ENCODE measurements at places on chromosomes 6 and 20.
A peak's percentile ranks its signal among the peaks of the same experiment; 100 is the strongest.

DNA sequence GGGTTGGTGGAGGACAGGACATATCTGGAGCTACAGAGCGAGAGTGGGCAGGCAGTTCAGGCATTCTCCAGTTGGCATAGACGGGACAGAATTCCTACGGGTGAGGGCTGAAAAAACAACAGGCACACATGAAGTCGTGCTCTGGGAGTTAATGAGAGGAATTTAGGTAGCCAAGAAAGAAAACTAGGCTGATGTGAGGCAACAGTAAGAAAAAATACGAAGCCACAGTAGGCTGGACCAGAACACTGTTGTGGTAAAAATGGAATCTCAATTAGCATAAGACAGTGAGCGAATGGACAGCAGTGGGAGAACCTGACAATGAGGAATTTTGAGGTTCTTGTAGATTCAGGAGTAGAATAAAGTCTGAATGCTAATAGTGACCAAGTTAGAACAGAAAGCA is 488.1 kb upstream of the AGPAT4 start:
- DNase-seq = no peak

DNA sequence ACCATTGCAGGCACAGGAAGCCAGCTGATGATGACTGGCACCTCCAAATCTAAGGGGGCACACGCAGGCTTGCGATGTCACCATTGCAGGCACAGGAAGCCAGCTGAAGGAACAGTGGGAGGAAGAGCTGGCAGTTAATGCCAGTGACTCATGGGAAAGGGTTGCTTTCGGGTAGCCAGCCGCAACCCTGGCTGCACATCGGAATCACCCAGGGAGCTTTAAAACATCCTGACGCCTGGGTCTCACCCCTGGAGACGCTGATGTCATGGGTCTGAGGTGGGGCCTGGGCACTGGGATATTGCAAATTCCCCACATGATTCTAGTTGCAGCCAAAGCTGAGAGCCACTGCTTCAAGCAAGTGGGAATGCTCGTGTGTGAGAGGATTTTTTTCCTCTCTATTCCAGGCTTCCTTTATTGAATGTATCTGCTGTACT is 16.1 kb upstream of the CCN6 start:
- no peak for DNase-seq

- no peak for DNase-seq
These were observed 9.8 kb downstream of the FAM210B start for GRCh38 chr20:56368351-56369134.

- DNase-seq = no peak
These were observed 59.0 kb upstream of the TPD52L1 start for GRCh38 chr6:125094563-125094962.

GRCh38 chr6:50819904-50820868 is 1.5 kb downstream of the TFAP2B start:
- no peak for DNase-seq

GRCh38 chr6:41670703-41671360 is 32.6 kb downstream of the MDFI start:
- DNase-seq = no peak

- no peak for DNase-seq
These were observed 744.4 kb downstream of the GRIK2 start for GRCh38 chr6:102137859-102138258.

DNA sequence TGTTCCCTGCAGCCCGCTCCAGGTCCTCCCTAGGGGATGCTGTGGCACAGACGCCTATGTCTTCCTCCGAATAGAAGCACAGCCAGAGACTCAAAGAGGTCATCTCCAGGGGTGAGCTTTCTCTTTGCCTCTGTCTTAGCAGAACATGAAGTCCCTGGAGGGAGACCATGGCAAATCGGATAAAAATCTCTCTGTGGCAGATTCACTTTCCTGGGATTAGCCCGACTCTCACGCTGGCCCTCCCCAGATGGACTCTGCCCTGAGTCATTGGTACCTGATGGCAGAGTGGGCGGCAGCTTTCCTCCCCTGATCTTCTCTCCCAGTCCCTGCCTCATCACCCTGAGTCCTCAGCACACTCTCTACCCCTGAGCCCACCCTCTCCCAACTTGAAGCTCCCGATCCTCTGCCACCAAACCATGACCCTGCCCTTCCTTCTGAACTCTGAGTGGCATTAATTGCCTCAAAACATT is 58.0 kb upstream of the CCDC167 start:
- no peak for DNase-seq

DNA sequence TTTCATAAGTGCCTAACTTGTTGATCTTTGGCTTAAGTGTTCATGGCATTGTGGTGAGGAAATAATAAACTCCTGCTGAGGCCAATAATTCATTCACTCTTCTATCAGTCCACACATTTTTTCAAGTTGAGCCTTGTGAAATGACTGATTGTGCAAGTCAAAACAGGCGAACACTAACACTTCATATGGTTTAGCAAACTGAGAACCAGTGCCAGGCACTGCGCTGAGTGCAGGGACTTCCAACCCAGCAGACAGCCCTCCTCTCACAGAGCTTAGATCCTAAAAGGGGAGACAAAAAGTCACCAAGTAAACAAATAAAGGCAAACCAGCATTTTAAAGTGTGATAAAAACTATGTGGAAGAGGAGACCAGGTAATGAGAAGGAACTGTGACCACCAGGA is 435.0 kb downstream of the PTPRT start:
- no peak for DNase-seq

- no peak for DNase-seq
These were observed 182.8 kb upstream of the FOXQ1 start for GRCh38 chr6:1129131-1129530.

DNA sequence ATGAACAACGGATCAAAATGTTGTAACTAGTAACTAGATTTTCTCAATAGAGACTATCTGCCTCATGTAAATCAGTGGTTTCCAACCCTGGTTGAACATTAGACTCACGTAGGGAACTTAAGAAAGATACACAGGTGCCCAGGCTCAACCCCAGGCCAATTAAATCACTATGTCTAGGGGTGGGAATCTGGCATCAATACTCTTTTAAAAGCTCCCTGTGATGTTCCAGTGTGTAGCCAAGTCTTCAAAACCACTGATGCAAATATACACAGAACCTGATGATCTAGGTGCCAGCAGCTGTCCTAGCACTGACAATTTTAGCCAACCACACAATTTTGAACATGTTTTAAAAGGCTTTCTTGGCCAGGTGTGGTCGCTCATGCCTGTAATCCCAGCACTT is 128.7 kb downstream of the TBC1D32 start:
- no peak for DNase-seq

DNA sequence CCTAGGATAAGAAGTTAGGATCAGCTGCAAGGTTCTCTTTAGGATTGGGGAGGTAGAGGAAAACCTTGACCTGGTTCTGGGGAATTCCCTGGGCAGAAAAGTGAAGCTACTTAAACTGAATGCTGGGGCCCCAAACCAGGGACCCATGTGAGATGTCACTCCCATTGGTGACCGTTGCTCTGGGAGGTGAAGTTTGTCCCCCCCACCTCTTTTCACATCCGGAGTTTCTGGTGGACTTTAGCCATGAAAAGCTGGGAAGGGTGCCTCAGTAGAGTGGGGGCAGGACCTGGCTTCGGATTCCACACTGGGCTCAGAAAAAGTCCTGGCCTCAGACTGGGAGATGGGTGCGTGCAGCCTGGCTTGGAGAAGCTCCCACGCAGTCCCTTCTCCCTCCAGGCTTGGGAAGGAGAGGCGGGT is 13.2 kb downstream of the TJAP1 start:
- no peak for DNase-seq

- no peak for DNase-seq
These were observed 58.5 kb downstream of the ANKS1A start for GRCh38 chr6:34947561-34947960.

DNA sequence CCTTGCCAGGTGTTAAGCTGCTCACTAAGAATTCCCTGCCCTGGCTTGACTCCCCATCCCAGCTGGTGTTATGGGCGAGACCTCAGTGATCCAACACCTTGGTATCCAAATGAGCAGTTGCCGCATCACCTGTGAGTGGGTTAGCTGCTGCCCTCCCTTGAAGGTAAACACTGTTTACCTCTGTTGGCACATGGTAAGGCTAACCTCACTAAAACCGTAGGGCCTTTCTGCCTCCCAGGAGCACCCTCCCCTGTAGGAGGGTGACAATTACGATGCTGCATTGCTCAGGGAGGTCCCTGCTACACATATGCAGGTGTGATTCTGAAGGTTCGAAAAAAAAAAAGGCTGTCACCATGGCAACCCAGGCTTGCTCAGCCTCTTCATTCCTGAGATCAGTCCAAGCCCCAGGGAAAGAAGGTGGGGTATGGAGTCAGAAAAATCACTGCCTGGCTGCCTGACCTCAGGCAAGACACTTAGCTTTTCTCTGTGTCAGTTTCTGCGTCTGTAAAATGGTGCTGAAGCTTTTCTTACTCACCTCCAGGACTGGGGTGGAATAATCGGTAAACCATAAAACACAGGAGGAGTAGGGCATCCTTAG is 19.5 kb downstream of the PNPLA1 start:
- DNase-seq = no peak

DNA sequence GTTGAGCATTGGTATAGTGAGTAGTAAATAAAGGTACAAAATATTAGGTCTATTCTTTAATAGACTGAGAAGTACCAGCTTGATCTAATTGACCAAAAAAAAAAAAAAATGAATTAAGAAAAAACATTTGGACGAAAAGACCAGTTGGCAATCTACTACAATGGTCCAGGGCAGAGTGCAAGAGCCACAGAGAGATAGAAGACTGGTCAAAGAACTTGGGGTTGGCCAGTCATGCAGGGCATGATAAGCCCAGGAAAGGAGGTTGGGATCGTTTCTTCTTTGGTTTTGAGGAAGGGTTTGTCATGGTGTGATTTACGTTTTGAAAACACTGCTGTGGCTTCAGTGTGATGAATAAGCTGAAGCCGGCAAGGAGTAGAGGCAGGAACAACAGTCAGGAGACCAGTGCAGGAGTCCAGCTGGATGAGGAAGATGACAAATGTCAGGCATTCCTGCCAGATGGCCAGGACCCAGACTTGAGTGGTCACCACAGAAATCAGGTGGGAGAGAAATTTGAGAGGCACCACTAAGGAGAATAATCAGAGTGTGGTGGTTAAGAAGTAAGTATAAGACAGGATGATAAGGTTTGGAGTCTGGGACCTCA is 14.0 kb downstream of the SMLR1 start:
- DNase-seq = no peak

- DNase-seq = no peak
These were observed 184.2 kb upstream of the FOXQ1 start for GRCh38 chr6:1127597-1128288.

DNA sequence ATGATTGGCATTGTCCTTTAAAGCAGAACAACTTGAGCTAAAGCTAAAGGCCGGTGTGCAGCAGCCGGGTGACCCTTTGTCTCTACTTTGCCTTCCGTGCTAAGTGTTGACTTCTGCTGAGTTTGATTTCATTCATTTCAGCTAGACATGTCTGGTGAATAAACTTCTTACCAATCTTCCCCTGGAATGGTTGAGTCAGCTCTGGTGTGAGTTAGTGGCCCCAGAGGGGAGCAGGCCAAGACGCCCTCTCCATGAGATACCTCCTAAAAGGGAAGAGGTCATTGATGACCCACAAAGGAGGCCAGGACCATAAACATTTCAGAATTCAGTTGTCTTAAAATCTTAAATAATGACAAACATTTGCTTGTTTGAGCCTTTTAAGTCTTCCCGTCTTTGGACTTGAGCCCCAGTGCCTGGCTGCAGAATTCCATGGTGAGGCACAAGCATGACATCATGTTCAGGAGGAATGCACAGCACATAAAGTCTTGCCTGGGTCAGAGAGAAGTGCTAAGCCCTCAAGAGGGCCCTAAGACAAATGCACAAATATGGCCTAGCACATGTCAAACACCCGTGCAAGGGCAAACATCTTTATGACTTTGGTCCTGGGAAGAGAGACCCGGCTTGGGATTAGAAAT is 96.3 kb upstream of the NEDD9 start:
- no peak for DNase-seq

DNA sequence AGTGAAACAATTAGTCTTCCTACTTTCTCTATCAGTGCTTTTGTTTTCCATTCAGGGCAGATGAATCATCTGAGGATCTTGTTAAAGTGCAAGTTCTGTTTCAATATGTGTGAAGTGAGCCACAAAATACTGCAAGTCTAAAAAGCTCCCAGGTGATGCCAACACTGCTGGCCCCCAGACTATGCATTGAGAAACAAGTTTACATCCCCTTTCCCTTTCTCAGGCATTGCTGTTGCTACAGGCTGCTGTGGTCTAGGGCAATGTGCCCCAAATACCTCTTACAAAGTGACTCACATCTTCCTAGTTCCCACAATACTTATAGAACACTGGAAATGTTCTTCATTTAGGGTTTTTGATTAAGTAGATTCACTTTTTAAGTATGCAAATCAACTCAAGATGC is 31.8 kb downstream of the ABRACL start:
- DNase-seq = peak; percentile 31

DNA sequence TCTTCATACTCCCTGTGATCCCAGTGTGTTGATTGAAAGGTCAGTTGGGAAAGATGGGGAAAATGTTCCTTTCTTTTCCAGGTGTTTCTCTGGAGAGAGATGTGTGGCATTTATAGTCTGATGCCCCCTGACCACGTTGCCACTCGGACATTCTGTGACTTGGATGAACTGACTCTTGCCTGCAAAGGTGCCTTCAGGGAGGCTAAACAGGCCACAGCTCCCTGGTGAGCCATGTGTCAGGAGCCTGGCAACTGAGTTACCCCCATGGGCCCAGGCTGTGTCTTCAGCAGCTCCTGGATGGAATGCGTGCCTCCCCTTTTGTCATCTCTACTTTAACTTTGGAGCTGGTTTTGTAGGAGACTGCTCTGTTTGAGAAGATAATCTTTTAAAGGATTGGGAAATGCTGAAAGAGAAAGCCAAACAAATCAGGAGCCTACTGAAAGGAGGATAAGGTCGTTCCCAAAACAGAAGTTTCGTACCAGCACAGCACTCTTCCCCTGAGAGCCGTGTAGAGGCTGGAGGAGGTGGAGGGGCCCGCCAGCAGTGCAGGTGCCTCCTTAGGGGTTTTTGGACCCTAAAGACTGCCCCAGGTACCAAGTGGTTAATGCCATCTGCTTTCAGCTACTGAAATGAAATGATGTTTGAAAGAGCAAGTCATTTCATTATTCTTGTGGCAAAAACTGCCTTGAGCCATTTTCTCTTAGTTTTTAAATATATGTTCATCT is 322.8 kb downstream of the ZFAND3 start:
- no peak for DNase-seq

- no peak for DNase-seq
These were observed 104.9 kb upstream of the NT5E start for GRCh38 chr6:85344996-85345395.

GRCh38 chr20:57633945-57634491 is 13.8 kb upstream of the ZBP1 start:
- DNase-seq = no peak

- DNase-seq = no peak
These were observed 30.6 kb downstream of the ELMO2 start for GRCh38 chr20:46375771-46376170.

DNA sequence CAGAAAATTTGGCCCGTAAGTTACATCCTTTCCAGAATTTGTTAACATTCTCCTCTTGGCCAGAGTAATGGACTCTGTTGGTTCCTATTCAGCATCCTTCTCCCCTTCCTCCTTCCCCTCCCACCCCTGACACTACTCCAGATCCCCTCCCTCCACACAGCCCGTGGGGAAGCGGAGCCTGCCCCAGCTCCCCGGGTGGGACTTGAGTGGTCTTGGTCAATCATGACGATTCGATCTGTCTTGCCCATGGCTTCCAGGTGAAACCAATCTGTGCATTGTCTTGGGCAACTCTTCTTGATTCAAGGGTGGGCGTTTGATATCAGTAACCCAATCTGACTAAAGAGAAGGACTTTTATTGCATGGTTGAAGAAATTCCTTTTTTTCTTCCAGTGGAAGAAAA is 143.9 kb downstream of the ANKRD60 start:
- DNase-seq = no peak

Measured in common myeloid progenitor, CD34-positive (primary cell).